Body of pancreas (tissue), 4 donors: ENCODE measurements at places on chromosomes 12 and 14. TPM values are rescaled to one million over a fixed set of nuclear protein-coding genes. Genes with fewer than 3 reads are reported as not detected.

CATSPERB gene
- 70.0 TPM for total RNA-seq

SLC17A8 gene
- not detected for total RNA-seq

ADIPOR2 gene
- 16.8 TPM for total RNA-seq

C1R gene
- 113 TPM for total RNA-seq

GUCY2C gene
- not detected for total RNA-seq

TAS2R13 gene
- 3.1 TPM for total RNA-seq

KRT5 gene
- 2.0 TPM for total RNA-seq

SSPN gene
- total RNA-seq = 6.7 TPM

- DNase-seq = no peak
Observed at GRCh38 chr12:16454481-16454880, 107.0 kb downstream of the MGST1 start.

DNA sequence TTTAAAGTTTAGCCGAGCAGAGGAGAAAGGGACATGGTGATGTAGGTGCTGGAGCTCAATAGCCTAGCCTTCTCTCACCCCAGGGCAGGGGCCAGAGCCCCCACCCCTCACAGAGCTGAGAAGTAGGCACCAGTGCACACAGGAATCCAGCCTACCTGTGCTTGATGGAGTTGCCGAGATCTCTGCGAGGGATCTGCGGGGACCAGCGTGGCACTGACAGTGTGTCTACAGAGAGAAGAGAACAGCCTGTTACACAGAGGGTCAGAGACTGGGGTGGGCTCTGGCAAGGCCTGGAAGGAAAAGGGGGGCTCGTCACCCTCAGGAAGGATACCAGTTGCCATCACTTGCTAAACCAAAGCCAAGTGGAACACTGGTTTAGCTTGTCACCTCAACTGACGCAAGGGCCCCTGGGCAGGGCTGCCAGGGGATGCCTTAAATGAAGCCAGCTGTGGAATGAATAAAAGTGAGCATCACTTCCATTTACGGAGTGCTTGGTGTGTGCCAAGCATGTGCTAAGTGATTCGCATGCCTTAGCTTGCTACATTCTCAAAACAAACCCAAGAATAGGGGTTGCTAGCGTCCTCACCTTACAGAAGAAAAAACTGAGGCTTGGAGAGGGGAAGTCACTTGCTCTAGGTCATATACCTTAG lies 220.8 kb upstream of the NOS1 start:
- no peak for DNase-seq

- DNase-seq = no peak
Observed at GRCh38 chr12:29333178-29333577, 47.8 kb downstream of the ERGIC2 start.

GRCh38 chr12:4027412-4027811 lies 154.2 kb upstream of the PARP11 start:
- DNase-seq = no peak

DNA sequence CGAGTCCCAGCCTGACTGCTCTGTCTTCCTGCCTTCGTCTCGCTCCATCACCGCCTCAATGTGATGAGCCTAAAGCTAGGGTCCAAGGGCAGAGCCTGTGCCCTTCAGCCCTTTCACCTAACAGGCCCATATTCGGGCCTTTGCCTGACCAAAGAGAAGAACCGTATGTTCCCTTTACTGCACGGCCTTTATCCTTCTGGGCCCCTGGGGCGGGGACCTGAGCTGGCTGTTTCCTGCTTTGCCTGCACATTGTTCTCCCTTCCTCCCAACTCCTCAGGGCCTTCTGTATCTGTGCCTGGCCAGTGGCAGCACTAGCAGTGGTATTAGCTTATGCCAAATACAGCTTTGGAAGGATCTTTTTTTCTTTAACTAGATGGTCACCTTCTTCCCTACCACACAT lies 8.5 kb upstream of the MYL6B start:
- DNase-seq = no peak

GRCh38 chr12:119803381-119803791 lies 73.7 kb downstream of the CIT start:
- DNase-seq = peak; percentile 2

- no peak for DNase-seq
Observed at GRCh38 chr14:69629225-69630127, 18.1 kb downstream of the SUSD6 start.

DNA sequence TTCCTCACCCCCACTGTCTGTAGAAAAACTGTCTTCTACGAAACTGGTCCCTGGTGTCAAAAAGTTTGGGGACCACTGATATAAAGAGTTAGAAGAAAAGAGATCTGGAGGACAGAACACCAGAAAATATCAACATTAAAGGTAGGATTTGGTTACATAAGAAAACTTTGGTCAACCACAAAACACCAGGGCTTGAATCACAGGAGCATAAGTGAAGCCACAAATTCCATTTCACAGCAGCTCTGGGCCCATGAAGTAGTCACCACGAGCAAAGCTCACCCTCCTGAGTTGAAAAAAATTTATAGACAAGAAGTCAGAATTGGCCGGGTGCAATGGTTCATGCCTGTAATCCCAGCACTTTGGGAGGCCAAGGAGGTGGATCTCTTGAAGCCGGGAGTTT lies 19.4 kb downstream of the RALGAPA1 start:
- no peak for DNase-seq

DNA sequence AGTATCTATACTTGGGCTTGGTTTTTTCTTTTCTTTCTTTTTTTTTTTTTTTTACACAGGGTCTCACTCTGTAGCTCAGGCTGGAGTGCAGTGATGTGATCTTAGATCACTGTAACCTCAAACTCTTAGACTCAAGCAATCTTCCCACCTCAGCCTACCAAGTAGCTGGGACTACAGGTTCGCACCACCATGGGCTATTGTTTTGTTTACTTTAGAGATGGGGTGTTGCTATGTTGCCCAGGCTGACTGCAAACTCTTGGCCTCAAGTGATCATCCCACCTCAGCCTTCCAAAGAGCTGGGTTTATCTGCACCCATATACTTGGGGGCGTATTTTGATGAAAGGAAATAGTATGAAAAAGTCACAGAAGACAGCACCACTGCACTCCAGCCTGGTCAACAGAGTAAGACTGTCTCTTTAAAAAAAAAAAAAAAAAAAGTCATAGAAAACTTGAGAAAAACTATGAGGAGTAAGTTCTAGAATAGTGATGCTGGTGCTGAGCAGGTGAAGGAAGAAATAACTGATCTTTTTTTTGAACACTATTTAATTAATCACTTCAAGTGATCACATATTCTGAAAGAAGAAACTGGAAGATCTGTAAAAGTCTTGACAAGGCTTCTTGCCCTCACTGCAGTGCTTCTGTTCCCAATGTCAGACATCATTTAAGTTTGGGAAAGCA lies 53.8 kb upstream of the NPFF start:
- no peak for DNase-seq

- DNase-seq = no peak
Observed at GRCh38 chr12:131735476-131736445, 24.9 kb downstream of the SFSWAP start.

DNA sequence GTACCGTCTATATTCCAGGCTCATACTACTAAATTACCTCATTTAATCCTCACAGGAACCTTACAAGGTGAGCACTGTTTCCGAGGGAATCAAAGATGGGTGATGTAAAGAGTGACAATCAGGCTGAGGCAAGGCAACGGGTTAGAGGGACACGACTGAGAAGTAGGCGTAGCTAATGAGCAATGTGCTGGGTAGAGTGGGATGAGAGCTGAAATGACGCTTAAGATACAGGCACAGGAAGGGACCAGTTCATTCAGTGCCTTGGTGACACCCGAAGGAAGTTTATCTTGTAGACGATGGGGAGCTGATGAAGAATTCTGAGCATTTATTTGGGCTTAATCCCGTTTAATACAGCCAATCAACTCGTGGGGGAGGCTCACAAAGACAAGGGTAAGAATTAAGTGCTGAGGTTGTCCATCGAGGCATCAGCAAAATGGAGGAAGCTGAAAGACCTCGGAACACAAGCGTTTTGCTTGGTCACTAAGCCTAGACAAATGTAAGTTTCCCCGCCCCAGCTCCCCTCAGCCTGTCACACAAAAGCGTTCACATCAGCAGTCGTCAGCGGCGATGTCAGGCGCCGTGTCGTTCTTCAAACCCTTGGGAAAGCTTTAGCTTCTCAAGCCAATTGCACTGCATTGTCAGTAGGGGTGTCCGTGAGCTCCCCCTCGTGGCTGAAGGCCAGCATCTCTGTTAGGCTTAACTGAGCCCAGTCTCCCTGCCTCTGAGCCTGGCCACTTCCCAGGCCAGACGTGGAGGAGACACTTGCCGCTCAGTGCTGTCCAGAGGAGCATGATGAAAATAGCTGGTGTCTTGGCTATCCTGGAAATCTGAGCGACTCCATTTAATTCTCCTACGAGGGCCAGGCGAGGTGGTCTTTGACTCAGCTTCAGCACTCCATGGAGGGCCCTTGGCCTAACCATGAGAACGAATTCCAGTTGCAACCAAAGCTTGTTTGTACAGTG lies 288.5 kb upstream of the G2E3 start:
- peak; percentile 87 for DNase-seq

DNA sequence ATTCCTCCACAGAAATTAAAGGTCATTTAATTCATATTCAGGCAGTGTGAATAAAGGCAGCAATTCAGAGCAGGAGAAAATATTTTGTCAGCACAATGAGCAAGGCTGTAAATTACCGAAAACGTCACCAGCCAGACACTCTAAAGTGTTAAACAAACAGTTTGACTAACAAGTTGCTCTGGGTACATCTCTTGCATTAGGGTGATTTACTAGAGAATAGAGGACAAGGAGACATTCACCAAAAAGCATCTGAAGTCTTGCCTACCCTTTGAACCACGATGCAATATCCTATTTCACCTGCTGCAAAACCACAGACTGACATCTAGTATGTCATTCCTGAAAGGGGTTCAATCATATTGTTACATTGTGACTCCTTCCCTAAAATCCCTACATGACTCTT lies 27.1 kb upstream of the GPHB5 start:
- DNase-seq = no peak

- DNase-seq = peak; percentile 44
Observed at GRCh38 chr12:19689226-19689625, 249.9 kb downstream of the AEBP2 start.

- no peak for DNase-seq
Observed at GRCh38 chr12:19783547-19784444, 344.5 kb downstream of the AEBP2 start.

DNA sequence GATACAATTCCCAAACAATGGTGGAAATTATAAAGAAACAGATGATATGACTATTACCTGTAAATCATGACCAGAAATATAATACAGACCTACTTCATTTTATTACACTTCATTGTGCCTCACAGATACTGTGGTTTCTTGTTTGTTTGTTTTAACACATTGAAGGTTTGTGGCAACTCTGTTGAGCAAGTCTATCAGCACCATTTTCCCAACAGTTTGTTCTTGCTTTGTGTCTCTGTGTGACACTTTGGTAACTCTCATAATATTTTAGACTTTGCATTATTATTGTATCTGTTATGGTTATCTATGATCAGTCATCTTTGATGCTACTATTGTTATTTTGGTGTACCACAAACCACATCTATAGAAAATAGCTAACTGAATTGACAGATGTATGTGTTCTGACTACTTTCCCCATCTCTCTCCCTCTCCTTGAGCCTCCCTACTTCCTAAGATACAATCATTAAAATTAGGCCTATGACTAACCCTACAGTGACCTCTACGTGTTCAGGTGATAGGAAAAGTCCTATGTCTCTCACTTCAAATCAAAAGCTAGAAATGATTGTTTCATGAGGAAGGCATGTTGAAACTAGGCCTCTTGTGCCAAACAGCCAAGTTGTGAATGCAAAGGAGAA lies 49.1 kb downstream of the FBXO33 start:
- DNase-seq = no peak

- peak; percentile 53 for DNase-seq
Observed at GRCh38 chr12:11795913-11796459, 146.5 kb downstream of the ETV6 start.

DNA sequence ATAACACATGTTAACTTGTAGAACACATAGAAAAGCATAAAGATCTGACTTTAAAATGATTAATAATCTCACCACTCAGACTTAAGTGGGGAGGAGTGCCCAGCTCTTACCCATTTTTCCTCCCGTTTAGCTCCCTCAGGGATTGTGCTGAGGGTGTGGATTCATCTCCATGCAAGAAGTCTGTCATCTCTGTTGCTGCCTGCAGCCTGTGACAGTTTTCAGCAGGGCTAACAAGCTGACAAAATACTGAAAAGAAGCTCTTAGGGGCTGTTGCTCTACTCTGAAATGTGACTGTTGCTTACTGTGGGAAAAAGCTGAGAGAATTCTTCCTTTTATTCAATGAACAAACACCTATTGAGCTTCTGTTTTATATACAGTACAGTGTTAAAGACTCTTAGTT lies 216.2 kb downstream of the CPNE8 start:
- DNase-seq = no peak

DNA sequence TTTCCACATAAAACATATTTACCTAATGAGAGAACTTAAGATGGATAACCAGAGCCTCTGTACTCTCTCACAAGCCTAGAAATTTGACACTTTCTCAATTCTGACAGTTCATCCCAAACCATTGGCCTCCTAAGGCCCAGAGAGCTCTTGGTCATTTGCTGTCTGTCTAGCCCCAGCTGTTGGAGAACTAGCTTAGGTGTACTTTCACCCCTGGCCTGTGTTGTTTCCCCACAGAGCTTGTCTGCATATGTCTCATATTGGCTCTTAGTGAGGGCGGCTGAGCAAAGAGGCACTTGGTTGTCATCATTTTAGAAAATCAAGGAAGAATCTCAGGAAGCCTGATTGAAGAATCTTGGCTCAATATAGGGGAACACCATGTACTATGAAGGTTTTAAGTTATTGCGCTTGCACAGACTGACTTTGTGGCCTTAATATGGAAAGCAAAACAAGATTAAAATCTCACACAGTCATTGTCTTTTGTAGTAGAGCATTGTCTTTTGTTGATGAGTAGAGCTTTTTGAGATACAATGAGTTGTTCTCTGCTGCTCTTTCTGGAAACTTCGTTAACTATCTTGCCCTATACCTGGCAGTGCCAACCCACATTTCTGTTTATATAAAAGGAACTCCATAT lies 324.6 kb downstream of the RAD51B start:
- DNase-seq = peak; percentile 38

- no peak for DNase-seq
Observed at GRCh38 chr14:96501217-96501739, 904 bp upstream of the PAPOLA start.

- no peak for DNase-seq
Observed at GRCh38 chr12:3307389-3307788, 183.6 kb upstream of the PRMT8 start.

DNA sequence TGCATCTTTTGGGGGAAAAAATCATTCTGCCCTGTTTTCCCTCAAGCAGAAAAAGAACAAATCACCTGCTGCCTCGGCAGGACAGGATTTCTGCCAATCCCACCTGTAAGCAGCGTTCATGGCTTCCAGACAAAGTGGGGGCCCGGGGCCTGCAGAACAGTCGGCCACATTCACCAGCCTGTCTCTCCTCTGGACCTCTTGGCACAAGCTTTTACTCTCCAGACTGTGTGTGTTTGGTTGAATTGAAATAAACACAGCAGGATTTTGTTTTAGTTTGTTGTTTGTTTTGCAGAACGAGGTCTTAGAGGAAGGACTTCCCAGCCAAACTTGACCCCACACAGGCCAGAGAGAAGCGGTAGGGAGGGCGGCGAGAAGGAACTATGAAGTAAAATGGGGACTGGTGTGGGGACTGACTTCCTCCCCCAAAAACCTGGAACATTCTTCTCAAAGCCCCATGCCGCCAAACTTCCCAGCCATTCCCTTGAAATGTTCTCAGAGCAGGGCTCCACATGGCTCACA lies 41.7 kb upstream of the FOS start:
- DNase-seq = no peak

GRCh38 chr12:93682846-93683261 lies 5.7 kb downstream of the CRADD start:
- no peak for DNase-seq

GRCh38 chr12:49535921-49536525 lies 2.8 kb upstream of the KCNH3 start:
- no peak for DNase-seq
